ENCODE measurements at places on chromosomes 2 and 18.
A peak's percentile ranks its signal among the peaks of the same experiment; 100 is the strongest.

DNA sequence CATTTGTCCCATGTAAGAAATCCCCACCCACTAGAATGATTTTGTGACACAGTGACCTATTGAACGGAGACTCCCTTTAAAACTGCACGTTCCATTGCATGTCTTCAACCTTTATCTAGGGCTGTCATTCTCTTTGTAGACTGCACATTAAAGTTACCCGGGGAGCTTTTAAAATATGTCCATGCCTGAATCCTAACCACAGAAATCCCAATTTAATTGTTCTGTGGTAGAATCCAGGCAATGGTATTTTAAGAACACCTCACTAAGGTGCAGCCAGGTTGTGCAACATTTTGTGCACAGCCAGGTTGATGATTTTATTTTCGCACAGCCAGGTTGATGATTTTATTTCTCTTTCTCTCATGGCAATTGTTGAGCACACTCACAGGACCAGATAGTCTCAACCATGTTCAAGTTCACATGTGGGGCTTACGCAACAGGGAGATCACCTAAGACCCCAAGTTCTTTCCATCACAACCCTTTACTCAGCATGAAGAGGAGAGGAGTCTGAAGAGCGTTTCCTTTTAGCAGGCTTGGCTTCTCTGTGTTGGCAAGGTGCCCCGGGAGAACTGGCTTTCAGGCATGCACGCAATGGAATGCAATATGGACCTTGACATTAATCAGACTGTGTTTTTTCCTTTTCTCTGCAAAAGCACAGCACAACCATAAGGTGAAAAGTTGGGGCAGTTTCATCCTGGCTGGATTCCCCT, 467.3 kb upstream of the ETAA1 start:
- DNase-seq: peak; percentile 68

GRCh38 chr2:8643250-8643995, 38.4 kb upstream of the ID2 start:
- no peak for DNase-seq

GRCh38 chr2:227655454-227655853, 11.2 kb upstream of the SCYGR5 start:
- peak; percentile 93 for DNase-seq

GRCh38 chr2:78780864-78781583, 244.5 kb upstream of the REG3G start:
- no peak for DNase-seq

DNA sequence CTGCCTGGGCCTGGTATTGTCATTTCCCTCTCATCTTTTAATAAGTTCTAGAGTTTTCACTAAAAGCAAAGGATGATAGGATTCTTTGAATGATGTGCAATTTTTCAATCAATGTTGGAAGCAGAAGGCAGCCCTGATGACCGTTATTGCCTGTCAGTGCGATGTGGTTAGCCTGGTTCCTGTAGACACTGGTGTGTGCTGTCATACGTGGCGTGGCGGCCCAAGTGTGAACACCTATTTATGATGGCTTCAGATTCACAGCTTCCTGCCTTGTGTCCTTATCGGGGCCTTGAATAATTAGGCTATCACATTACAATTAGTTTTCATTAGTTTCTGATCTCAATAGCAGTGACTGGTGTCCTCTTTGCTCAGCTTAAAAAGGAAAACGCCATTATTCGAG, 218.5 kb downstream of the TPGS2 start:
- no peak for DNase-seq

Measured in renal cortical epithelial cell (primary cell).